ENCODE measurements at places on chromosomes 13 and 19.

GRCh38 chr19:17610384-17610783 lies 54.9 kb downstream of the COLGALT1 start:
- no peak for DNase-seq

DNA sequence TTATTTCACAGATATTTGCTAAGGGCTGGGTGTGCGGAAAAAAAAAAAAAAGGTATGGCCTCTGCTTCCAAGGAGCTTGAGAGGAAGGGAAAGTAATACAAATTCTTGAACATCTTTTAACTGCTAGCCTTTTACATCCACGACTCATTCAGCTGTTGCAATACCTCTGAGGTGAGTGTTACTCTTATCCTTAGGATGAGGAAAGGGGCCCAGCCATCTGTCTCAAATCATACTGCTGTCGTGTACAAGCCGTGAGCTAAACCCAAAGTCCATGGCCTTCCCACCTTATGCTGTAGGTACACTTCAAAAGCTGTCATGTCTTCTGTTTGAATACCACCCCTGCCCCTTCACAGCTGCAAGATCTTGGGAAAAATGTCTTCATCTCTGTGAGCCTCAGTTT lies 146.8 kb downstream of the KCNRG start:
- DNase-seq = no peak

DNA sequence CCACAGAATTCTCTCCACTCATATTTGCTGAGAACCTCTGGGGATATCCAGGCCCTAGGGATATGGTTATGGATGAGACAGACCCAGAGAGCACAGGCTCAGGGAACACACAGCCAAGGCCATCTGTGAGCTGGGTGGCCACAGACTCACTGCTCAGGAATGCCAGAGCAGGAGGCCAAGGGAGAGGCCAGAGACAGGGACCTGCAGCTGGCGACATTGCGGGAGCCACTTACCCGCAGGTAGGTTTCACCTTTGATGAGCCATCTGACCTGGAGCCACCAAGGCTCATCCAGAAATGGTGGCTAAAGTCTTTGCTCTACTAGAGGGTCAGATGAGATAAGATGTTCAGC lies 29.4 kb downstream of the CCNE1 start:
- DNase-seq = no peak

DNA sequence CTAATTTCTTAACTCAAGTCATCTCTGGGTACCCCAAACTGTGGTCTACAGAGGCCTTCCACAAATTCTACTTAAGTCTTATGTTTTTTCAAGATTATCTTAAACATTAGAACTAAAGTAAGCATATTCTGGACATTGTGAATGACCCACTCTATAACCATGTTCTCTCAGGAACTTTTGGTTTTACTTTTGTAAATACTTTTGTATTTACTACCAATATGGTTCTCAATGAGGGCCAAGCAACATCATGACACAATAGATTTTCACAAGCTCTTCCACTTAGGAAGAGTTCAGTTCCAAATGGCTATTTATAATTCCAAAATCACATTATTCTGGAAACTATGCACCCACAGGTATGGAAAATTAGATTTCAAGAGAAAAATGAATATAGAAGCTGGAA lies 10.8 kb downstream of the DIAPH3 start:
- no peak for DNase-seq

GRCh38 chr13:75489502-75490263 lies 7.7 kb upstream of the TBC1D4 start:
- no peak for DNase-seq

DNA sequence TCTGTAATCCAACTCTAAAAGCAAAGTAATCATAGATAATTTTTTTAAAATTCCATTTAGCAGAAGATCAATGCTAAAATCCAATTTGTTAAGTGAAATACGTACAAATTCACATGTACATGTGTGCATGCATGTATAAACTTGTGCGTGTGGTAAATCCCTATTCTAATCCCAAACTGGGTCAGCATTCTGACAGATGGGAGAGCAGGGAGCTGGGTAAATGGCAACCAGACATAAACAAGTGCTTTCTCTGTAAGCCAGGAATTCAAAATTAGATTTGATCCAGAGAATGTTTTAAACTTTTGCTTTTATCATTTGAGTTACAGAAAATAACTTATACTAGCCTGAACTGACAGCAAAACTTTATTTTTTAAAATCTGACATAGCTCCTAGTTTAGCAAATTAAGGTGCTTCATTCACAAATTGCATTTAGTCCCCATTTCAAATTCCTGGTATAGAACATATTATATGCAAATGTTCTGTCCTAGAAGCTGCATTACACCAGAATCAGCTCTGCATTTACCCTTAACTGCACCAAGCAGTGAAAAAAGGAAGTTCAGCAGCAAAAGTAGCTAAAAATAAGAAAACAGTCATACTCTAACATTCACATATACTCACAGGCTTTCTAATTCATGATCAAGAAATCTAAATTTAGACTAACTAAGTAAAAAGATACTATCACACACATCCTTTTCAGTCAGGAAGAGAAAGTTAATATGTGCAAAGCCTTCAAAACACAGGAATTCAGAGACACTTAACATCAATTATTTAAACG lies 32.6 kb downstream of the UBL3 start:
- no peak for DNase-seq

GRCh38 chr13:101098873-101099272 lies 317.4 kb downstream of the NALCN start:
- DNase-seq = no peak

DNA sequence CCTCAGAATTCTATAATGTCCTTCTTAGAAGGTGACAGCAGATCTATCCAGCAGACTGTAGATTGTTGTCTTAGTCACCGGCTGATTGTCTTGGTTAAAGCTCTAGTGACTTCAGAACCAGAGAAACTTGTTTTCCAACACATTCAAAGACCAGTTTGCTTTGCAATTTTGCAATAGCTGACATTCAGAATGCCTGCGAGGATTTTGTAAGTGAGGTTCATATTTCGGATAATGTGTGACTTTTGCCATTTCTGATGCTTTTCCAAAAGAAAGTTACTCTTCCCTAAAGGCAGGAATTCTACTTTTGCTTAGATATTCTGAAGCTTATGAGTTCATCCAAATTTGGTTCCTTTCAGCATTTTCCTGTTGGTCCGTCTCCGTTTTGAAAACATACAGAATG lies 13.2 kb downstream of the SPINT2 start:
- no peak for DNase-seq

DNA sequence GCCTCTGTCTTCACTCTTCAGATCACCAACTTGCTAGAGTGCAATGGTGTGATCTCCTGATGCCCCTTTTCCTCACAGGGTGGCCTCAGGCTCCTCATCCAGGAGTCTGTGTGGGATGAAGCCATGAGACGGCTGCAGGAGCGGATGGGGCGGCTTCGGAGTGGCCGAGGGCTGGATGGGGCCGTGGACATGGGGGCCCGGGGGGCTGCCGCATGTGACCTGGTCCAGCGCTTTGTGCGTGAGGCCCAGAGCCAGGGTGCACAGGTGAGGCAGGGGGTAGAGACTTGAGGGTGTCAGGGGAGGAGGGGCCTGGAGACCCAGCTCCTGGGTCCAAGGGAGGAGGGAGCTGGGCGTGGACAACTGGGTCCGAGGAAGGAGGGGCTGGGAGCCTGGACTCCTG lies 9.5 kb downstream of the ALDH16A1 start:
- no peak for DNase-seq

DNA sequence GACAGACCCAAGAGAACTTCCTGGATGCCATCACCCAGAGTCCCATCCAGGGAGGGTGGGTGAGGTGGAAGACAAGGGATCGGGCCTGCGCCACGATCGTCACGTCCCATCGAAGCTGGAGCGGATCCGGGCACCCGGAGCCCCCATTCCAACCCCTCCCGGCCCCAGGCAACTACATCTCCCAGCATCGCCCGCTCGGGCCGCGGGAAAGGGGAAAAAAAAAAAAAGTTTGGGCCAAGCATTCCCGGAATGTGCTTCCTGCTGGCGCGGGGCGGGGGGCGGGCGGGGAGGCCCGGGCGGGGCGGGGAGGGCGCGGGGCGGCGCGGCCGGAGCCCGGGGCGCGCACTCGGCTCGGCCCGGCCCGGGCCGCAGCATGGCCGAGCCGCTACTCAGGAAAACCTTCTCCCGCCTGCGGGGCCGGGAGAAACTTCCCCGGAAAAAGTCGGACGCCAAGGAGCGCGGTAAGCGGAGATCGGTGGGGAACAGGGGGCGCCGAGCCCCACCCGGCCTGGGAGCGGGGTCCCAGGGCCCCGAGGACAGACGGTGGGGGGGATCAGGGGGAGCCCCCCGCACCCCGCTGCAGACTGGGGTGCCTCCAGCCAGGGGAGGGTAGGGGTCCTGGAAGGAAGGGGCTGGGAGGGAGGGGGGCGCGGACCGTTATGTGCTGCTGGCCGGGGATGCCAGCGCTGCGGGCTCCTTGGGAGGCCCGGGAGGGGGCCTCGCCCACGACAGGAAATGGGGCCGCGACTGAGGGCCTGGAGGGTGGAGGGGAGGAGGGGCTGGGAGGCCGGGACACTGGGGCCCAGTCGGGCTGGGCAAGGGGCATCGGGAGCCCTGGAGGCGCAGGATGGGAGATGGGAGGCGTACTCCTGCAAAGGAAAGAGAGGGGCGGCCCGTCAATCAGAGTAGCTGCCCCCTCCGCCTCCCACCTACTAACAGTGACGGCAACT lies at the start of gene SYDE1:
Gene SYDE1 (plus strand): TSS at position 341 of the 950 bp plus-strand sequence. CDS start 33 bp downstream, at position 374.
- no peak for DNase-seq

- no peak for DNase-seq
Measured at GRCh38 chr13:21530656-21531055, 71.6 kb upstream of the ZDHHC20 start.

DNA sequence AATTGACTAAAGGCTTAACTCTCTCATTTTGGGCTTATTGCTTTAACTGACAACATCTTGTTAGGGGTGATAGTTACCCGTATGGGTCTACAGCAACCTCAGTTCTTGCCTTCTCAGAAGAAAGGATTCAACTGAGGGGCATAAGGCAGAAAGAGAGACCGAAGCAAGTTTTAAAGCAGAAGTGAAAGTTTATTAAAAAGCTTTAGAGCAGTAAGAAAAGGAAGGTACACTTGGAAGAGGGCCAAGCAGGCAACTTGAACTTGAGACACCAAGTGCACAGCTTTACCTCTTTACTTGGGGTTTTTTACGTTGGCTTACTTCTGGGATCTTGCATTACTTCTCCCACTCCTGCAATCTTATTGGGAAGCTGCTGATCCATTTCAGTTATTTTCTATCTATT lies 246.9 kb upstream of the PRR20A start:
- DNase-seq = no peak

- no peak for DNase-seq
Measured at GRCh38 chr13:70769817-70770216, 661.6 kb upstream of the KLHL1 start.

- DNase-seq = no peak
Measured at GRCh38 chr13:49586717-49587116, 1.4 kb upstream of the RCBTB1 start.

GRCh38 chr13:79482281-79482970 lies 1.5 kb downstream of the NDFIP2 start:
- DNase-seq = no peak

GRCh38 chr19:2631213-2631821 lies 71.2 kb downstream of the GNG7 start:
- DNase-seq = no peak

GRCh38 chr13:91079176-91079575 lies 268.3 kb upstream of the MIR17HG start:
- no peak for DNase-seq

Data from activated CD4-positive, alpha-beta T cell treated with anti-CD3 and anti-CD28 coated beads, Interleukin-2, amount 50 U/mL, for 4 hours (primary cell).